GDM1 (cell line): ENCODE measurements at places on chromosomes 7 and 10.

DNA sequence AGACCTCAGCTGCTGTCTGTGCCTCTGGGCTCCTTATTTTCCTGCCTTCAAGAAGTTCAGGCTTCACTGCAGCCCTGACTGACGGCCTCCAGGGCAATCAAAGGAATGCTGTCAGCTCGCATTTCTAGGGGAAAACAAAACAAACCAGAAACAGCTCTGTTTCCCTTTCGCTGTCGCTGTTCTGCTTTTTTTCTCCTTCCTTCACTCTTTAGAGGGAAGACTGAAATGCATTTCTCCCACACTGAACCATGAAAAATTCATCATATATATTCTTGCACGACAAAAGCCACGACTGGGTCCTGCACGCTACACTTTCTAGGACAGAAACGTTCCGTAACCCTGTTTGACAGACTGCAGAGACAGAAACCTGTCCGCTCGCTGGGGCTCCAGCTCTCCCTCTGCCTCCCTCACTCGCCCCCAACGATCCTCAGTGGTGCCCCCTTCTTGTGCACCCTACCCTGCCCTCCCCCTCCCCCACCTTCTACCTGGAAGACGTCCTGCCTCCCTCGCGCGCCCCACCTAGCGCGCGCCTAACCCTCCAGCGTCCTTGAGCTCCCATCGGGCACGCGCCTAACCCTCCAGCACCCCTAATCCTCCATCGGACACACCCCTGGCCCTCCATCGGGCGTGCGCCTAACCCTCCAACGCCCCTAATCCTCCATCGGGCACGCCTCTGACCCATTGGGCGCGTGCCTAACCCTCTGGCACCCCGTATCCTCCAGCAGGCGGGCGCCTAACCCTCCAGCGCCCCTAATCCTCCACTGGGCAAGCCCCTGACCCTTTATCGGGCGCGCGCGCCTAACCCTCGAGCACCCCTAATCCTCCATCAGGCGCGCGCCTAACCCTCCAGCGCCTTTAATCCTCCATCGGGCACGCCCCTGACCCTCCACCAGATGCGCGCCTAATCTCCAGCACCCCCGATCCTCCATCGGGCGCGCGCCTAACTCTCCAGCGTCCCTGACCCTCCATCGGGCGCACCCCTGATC lies 37.1 kb downstream of the SVOPL start:
- DNase-seq = peak; percentile 14

GRCh38 chr7:70322856-70323255 lies 724.6 kb downstream of the AUTS2 start:
- DNase-seq = no peak

GRCh38 chr10:71547876-71548846 lies 151.4 kb downstream of the CDH23 start:
- no peak for DNase-seq

GRCh38 chr7:100943693-100944092 lies 5.6 kb upstream of the MUC3A start:
- no peak for DNase-seq

DNA sequence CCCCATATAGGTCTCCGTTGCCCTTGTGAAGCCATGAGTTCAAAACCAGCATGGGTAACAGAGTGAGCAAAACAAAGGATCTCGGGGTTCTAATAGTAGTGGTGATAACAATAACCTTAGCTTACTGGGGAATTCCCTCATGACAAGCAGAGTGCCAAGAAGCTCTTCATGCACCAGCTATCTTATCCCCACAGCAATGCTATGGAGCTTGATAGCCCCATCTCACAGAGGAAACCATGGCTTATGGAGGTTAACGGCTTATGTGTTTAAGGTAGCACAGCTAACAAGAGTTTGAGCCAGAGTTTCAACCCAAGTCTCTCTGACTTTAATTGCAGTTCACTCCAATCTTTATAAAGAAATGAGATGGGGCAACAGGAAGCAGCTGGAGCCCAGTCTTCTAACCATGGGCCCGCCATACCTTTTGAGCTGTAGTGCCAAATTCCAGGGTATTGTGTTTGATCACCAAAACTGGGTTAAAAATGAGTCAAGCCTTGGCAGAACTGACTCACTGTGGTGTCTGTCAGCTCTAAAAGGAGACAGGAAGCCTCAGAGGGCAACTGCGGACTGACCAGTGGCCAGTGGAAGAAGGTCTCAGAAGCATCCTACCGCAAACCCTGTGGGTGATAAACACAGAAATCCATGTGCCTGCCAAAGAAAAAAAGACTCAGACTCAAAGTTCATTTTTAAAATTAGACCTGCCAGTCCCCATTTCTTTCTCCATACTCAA lies 16.5 kb upstream of the PLAU start:
- DNase-seq = no peak

GRCh38 chr7:111459757-111460280 lies 102.5 kb downstream of the IMMP2L start:
- no peak for DNase-seq

GRCh38 chr10:50392966-50393718 lies 141.8 kb upstream of the ASAH2 start:
- no peak for DNase-seq

GRCh38 chr10:112379635-112380296 lies 5.8 kb downstream of the ACSL5 start:
- DNase-seq = no peak

DNA sequence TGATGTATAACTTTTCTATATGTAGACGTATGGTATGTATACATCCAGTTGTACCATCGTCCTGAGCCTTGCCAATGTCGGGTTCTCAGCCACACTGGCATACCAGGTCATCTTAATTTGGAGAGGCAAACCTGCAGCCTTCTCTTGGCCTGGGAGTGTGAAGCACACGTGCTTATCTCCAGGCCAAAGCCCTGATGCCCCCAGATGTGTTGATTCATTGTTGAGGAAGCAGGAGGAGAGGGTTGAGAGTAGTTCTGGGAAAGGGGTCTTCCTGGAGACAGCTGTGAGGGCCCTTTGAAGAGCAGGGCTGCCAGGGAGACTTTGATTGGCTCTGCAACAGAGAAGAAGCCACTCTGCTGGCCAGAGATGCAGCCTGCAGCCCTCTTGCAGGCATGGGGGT lies 155.6 kb downstream of the ARHGAP21 start:
- no peak for DNase-seq

- no peak for DNase-seq
These were observed 763 bp downstream of the PITX3 start for GRCh38 chr10:102240467-102241031.

DNA sequence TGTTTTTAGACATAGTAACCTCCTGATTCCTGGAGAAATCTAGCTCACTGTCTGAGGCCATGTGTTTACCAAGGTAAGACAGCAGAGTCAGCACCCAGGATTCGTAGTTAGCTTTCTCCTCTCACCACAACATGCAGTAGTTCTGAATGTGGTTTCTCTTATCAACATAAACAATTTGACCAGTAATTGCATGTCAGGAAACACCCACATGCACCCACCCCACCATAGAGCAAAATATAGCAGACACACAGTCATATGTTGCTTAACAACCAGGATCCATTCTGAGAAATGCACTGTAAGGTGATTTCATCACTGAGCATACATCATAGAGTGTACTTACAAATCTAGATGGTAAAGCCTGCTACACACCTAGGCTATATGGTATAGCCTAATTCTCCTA lies 1004.0 kb downstream of the ANKRD7 start:
- no peak for DNase-seq

DNA sequence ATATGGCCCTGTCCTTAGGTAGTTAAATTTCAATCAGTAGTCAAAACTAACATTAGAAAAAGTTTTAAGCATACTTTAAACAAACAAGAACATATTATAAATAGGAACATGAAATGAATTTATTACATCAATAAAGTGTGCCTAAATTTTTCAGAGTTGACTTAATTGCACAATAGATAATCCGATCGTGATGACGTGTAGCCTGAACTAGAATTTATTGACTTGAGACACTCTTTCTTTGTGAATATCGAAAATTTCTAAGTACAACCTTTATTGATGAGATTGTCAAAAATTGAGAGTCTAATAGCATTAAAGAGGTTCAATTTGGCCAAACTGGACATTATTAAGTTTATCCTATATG lies 56.0 kb downstream of the CALD1 start:
- DNase-seq = no peak

GRCh38 chr10:15096661-15097010 lies 519 bp upstream of the RPP38 start:
- no peak for DNase-seq

GRCh38 chr10:104218751-104219150 lies 13.4 kb downstream of the CFAP43 start:
- peak; percentile 3 for DNase-seq

DNA sequence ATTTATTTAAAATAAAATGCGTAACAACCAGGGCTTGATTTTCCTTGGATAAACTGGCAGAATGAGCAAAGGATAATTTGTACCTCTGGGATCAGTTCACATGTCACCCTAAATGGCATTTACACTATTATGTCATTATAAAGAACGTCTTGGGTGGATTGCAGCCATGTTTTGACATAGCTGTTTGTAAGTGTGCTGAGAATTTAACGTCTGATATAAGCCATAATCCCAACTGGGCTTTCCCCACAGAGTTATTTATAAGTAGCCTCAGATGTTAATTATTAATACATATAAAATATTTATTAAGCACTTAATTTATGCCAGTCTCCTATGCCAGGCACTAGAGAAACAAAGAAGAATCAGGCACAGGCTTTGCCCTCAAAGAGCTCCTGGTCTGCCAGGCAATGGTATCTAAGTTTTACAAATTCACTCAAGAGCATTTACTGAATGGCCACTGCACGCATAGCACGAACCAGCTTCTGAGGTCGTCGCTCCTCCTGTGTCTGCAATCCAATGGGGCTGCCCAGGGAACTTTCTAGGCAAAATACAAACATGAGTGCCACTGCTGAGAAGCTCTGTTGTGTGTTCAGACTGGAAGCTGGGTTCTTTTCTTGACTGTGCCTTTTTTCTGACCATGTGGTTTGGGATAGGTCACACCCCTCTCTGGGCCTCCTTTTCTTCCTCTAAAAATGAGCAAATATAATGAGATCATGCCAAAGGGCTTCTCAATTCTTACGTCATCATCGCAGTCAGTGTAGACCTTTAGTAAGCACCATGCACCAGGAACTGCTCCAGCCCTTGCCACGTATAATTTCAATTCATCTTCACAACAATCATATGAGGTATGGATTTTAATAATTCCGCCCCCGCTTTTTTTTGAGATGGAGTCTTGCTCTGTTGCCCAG lies 11.3 kb upstream of the CTBP2 start:
- no peak for DNase-seq

DNA sequence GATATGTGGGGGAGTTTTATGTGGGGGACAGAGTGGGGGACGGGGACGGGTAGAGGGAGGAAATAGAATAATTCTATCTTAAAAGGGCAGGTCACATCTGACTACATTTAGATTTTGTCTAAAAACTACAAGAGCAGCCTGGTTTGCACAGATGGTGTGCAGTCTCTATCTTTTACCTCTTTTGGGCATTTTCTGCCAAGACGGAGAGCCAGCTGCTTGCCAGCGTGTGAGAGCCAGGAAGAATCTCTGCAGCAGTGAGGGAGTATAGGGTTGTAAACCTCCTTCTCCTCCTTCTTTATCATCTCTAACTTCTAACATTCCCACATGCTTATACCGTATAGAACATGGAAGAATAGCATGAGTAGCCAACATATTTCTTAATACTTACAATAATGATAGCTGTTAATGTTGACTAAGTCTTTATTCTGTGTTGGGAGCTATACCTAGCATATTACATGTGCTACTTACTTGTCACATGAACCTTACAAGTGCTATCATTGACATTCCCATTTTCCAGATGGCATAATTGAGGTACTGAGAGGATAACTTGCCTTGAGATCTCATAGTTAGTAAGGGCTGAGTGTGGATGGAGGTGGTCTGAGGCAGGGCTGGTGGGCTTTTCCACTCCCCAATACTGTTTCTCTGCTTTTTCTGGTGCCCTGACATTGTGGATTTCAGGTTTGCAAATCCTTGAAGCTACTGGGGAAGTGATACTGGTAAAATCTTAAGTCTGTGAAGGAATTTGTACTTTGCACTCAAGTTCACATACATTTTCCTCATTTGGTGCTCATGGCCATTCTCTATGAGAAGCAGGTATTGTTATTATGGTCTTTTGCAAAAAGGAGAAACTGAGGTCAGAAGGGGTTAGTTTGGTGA lies 1.1 kb downstream of the ENTPD1 start:
- DNase-seq = no peak

GRCh38 chr10:30974355-30974754 lies 57.3 kb downstream of the ZNF438 start:
- no peak for DNase-seq

DNA sequence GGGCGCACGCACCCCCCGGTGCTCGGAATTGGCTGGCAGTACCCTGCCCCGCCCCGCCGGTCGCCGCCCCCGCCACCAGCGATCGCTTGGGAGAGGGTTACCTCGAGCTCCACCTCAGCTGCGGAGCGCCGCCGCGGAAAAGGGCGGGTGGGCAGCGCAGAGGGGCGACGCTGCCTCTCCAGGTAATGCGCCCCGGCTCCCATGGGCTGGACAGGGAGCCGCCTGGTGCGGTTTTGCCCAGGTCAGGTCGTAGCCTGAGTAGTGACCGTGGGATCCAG lies 1.3 kb downstream of the PFKFB3 start:
- no peak for DNase-seq

DNA sequence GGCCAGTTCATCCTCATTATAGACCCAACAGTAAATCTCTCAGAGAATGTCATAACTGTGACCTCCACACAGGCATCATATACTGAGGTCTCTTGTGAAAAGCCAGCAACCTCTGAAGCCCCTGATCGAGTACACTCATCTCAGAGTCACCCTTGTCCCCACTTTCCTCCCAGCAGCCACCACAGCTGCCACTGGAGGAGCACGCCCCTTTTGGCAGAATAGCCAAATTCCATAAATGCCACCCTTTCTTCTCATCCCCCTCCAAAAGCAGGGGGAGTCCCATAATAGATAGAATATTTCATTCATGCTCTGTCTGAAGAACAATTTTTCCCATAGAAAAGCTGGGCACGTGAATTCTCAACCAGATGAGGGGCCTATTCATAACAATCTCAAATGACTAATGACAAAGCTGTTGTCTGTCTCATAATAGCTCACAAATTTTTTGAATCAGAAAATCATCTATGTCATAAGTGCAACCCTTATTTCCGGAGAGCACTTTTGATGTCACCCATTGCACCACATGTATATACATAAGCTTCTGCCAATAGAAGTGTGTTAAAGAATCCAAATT lies 47.4 kb downstream of the SGMS1 start:
- no peak for DNase-seq

- DNase-seq = no peak
These were observed 181.0 kb upstream of the HPS1 start for GRCh38 chr10:98627711-98628110.
